AML-193 (cell line): ENCODE measurements at places on chromosomes 2 and 18.

DNA sequence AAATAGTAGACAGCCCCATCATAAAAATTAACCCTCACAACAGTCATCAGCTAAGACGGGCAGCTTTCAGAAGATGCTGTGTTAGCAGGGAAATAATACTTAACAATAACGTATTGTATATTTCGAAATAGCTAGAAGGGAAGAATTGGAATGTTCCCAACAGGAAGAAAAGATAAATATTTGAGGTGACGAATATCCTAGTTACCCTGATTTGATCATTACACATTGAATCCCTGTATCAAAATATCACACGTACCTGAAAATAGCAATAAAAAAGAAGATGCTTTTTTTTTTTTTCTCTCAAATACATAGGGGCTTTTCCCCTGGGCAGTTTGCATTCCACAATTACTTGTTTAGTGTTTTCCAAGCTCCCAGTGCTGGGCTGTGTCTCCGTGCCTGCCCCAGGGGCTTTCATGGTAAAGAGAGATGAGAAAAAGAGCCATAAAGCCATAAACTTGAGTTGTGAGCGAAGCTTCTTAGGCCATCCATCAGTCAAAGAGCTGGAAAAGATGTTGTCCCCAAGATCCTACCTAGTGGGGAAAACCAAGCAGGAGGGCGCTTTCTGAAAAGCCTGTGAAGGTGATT is 183.0 kb upstream of the REV1 start:
- DNase-seq = no peak

DNA sequence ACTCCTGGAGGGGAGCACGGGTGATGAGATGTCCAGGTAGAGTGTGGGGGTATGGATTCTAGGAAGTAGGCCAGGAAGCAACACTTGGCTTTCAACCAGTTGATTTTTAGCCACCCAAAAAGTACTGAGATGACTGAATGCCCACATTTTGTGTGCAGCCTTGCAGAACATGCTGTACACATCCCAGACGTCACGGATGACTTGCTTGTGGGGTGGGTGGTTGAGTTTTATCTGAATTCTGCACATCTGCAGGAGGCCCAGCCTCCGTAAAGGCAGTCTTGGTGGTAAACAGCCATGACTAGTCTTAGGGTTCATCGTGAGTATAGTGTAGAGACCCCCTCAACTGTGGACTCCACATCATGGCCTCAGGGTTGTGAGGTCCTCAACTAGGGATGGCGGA is 53.3 kb upstream of the CCDC195 start:
- DNase-seq = no peak

DNA sequence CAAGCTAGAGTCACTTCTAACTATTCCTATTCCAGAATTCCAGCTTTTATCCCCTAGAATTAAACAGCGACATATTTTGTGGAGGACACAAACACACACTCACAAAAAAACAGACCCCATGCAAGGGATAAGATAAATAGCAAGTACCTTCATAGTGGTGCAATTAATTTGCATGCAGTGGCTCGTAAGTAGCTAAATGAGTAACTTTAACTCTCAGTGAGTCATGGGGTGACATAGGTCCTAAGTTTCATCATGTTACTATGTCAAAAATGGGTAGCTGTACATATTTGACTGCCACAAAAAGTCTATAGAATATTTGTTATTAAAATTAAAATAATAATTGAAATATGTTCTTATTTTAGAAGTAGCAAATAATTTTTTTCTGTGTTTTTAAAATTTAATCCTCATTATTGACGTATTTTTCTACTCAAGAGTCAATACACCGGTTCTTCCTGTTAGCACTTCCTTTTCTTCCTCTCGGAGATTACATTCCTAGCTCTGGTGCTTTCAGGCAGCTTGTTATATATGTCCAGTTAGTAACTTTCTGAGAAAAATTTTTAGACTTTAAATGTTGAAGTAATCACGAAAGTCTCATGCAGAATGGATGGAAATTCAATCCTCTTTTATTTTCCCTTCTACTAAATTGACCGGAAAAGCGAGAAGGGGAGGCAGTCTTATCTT is 247.0 kb downstream of the KCNH7 start:
- no peak for DNase-seq

GRCh38 chr18:5969989-5970403 is 74.7 kb upstream of the TMEM200C start:
- no peak for DNase-seq

- no peak for DNase-seq
Measured at GRCh38 chr2:175976391-175977157, 25.5 kb downstream of the LNPK start.

- no peak for DNase-seq
Measured at GRCh38 chr2:106336737-106337136, 131.5 kb downstream of the RGPD3 start.

- no peak for DNase-seq
Measured at GRCh38 chr2:72143441-72144273, 4.0 kb downstream of the CYP26B1 start.

GRCh38 chr2:216624251-216624650 is 9.0 kb upstream of the IGFBP2 start:
- DNase-seq = no peak

GRCh38 chr2:240561325-240561971 is 1.3 kb downstream of the DUSP28 start:
- DNase-seq = peak; percentile 3

DNA sequence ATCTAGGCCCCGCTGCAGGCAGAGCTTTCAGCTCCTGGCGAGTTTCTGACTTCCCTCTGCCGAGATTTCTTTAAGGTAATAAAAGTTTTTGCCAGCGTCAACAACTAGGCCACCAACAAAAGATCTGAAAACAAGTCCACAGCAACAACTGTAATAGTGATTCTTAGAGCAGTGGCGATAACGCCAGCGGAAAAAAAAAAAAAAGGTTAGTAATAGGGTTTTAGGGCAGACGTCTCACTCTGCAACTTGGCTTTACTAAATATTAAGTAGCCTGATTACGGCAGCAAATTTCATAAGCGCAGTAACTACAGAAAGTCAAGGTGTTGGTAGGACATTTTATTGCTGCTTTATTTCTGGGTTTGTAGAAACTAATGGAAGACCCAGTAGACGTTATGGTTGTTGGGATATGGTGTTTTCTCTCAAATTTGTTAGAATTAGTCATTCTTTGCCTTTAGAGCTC is 481 bp downstream of the SLC30A6 start:
- no peak for DNase-seq

DNA sequence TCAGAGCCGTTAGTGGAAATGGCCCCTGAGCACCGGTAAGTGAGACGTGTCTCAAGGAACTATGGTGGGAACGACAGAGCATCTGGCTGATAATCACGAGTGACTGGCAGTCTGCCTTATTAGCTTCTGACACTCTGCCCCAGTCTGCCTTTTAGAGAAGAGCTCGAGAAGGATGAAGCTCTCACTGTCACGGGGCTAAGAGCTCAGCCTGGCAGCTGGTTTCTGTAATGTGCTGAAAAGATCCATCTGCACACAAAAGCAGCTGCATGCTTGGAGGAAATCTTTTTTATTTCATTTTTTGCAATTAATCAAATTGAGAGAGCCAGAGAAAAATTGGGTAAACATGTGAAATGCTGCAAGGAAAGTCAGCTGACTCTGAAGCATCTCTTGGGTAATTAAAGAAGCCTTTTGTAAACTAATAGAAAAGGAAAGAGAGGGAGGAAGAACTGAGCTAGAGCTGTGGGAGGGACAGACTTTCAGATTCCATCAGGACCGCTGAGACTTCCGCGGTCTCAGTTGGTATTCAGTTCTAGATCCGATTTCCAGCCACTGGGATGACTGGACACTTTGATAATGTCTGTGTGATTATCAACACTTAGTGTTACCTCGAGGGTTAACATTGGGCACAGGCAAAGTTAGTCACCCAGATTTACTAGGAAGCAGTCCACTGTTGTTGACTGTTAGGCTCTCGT is 24.4 kb downstream of the MBP start:
- no peak for DNase-seq

GRCh38 chr2:133755480-133756300 is 187.4 kb upstream of the NCKAP5 start:
- no peak for DNase-seq

DNA sequence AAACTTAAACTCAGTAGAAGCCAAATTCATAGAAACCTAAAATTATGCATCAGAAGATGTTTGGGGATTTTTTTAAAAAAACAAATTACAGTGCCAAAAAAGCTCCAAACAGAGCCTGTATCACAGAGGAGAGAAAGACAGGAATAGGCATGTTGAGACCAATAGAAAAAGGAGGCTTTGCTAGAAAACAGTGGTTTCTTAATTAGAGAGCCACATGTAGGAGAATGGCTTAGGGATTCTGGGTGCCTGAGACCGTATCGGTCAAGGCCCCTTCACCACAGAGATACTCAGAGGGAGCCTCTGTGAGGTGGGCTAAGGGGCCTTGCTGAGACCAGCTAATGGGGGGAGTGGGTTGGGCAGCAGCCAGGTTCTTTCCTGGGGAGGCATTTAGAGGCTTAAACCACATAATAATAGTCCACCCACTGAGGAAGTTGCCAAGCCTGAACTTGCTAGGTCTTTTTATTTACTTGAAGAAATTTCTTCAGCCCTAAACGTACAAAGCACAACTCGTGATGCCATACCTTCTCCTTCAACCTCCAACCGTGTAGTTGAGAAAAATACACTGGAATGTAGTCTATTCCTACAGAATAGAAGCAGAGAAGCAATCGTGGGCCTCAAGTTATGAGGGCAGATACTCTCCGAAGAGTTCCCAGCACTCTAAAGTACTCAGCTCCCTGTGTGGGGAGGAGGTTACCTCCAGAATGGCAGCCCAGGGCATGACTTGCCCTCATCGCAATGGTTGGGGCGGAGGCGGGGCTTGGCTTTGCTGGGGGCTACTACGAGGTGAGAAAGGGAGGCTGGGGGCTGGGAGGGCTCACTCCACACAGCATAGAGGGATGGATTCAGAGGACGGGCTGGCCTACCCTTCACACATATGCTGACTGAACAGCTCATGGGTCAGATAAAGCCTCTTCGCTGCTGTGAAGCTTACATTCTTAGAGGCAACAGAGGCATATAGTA is 237.9 kb downstream of the TPGS2 start:
- DNase-seq = no peak

- DNase-seq = no peak
Measured at GRCh38 chr2:107542314-107542740, 284.4 kb upstream of the RGPD4 start.

- no peak for DNase-seq
Measured at GRCh38 chr2:224982910-224983711, 59.2 kb downstream of the DOCK10 start.

DNA sequence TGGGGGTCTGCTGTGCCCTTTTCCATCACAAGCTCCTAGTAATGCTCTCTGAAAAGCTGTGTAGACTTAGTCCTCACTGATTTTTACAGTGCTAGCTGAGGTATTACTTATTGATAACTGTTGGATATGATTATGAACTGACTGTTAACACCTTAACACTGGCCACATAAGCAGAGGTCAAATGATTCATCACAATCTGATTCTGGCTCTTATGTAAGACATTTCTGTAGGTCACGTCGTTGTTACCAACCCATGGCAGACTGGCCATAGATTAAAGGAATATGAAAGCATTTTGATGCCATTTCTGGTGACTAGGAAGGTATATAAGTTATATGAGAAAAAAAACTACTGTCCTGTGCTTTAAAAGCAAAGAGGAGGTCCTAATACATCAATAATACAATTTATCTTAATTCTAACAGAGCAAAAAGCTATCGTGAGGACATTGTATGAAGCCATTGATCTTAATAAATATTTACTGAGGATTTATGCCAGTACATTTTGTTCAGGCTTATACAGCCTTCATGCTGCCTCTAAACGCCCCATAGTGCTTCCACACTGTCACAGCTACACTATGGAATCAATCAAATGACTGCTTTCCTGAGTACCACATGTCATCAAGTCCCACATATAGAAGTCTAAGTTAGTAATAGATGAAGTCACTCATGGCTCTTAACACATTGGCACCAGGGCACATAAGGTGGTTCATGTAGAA is 6.9 kb upstream of the RND3 start:
- no peak for DNase-seq

DNA sequence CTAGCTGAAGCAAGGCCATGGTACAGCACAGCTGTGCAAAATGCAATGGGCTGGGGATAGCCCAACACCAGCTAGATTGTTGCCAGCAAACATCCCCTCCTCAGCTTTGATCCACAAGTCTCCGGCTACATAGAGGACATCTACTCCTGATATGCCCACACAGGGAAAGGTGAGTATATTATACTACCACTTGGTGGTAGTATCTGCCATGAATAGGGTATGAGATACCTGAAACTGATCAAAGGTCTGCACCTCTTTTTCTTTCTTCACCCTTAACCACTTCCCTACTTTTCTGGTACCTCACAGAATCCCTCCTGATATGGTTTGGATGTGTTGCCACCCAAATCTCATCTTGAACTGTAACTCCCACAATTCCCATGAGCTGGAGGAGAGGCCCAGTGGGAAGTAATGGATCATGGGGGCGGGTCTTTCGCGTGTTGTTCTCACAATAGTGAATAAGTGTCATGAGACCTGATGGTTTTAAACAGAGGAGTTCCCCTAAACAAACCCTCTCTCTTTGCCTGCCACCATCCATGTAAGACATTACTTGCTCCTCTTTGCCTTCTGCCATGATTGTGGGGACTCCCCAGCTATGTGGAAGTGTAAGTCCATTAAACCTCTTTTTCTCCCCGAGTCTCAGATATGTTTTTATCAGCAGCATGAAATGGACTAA is 279.6 kb downstream of the TXNL1 start:
- DNase-seq = no peak

DNA sequence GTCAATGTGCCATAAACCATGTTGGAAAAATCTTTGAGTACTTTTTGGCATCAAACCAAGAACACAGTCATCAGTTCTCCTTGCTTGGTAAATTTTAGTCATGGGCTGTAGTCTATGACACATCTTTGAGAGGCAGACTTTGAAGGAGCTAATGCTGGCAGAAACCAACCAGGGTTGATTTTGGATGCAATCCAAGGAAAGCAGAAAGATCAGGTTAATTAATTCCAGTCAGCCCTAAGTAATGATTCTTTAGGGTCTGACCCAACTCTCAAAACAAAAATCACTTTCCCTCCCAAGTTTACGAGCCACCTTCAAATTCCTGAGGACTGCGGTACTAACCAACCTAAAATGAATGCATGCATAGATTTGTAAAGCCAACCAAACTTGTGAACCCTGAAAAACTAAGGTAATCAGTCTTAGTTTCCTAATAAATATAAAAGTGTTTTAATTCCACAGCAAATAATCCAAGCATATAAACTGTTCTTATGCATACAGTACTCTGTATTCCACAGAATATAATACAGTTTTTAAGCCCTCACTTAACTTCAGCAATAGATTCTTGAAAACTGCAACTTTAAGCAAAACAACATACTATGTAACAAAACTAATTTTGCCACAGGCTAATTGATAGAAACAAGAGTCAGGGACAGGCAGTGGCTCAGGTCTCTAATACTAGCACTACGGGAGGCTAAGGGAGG is 22.0 kb downstream of the AP1S3 start:
- DNase-seq = no peak
